ENCODE measurements at places on chromosomes 16 and 17.
A peak's percentile ranks its signal among the peaks of the same experiment; 100 is the strongest.

DNA sequence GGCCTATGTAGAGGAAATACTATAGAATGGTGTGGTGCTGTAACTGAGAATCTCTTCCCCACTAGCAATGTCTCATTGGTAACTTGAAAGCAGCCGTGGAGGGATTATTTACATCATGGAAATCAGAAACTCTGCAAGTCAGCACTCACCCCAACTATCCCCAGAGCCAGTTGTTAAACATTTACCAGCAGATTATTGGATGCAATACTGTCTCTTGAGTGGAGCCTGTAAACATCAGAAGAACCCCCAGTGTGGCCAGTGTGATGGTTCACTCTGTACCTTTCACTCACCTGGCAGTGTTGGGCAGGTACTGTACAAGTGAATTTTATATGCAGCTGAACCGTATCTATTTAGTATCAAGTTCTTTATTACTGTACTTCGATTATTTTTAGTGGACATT, 299.8 kb upstream of the SALL1 start:
- no peak for DNase-seq

- DNase-seq: no peak
Observed at GRCh38 chr17:43931062-43931571, 11.2 kb downstream of the PPY start.

GRCh38 chr16:21159281-21159951, 942 bp downstream of the LDAF1 start:
- DNase-seq: peak; percentile 39

DNA sequence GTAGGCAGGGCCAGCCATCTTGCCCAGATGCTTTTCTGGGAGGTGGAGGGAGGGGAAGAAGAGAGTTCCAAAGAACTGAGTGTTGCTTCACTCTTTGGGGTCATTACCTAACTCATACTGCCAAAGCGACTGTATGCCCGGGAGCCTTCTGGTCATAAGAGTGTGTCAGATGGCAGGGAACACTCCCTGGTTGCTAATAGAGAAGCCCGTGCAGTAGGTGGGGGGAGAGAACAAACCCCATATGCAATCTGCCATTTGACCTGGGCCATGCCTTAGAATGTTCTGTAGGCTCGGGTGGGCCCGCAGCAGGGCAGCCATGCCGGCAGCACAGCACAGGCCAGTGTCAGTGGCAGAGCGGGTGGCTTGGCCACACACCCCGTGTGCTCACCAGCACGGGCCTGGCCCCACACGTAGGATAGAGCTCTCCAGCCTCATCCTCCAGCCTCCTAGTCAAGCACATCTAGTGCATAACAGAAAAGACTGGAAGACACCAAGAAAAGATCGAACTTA, 120.5 kb downstream of the SOCS1 start:
- DNase-seq: peak; percentile 75

GRCh38 chr17:21275047-21275578, 9.4 kb upstream of the MAP2K3 start:
- DNase-seq: peak; percentile 46

DNA sequence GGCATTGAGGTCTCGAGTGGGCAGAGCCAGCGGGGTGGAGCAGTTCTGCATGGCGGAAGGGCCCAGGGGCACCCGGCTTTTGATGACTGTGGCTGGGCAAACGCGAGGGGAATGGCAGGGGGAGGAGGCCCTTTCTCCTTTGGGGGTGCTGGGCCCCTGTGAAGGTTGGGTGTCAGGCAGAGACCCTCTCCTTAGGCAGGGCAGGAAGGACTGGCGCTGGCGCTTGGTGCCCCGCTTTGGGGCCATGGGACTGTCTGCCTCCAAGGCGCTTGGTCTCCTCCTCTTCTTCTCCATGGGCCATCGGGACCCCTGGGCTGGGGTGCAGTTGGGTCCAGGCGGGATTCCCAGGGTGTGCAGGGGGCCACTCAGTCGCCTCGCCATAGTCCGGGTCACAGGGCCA, 12.8 kb upstream of the GFAP start:
- no peak for DNase-seq

DNA sequence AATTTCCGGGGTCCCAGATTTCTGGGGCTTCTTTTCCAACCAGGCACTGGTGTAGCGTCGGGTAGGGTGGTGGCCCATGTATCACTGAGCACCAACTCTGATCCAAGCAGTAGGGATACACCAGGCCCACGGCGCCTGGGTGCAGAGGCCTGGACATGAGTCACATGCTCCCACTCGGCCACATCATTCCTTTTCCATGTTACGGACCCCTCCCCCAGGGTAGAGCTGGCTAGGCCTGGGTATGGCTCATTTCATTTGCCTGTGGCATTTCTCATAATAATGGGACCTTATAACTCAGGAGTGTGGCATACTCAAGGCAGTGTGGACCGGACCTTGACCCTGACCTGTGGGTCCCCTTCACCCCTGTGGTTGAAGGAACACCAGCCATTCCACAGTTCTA, 18.0 kb upstream of the NDRG4 start:
- no peak for DNase-seq

- DNase-seq: no peak
Observed at GRCh38 chr17:50055426-50056216, at the start of gene ITGA3. TSS of gene ITGA3 (plus strand) at chr17:50056110. CDS start at chr17:50056440, 330 bp downstream.

DNA sequence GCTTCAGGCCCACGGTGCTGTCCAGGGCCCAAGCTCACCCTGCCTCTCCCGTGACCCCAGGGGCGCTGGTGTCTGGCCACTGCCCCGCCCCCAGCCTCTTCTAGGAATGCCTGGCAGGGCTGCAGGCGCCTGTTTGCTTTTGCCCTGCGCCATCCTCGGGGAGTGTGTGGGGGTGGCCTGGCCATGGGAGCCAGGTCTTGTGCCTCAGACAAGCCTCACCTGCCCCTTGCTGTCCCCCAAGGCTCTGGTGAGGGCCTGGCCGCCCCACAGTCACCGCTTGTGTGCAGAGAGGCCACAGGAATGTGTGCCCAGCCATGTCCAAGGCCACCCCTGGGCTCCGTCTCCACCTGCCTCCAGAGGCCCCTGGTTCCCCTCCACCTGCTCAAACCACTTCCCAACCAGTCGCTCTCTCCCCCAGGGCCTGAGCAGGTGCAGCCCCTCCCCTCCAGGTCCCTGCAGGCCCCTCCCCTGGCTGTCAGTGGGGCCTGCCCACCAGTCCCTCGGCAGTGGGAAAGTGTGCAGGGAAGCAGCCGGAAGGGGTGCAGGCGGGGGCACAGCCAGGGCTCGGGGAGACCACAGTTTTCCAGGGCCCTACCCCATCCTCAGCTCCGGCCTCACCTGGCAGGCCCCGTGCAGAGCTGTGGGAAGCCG, 841 bp upstream of the IGFALS start:
- no peak for DNase-seq

DNA sequence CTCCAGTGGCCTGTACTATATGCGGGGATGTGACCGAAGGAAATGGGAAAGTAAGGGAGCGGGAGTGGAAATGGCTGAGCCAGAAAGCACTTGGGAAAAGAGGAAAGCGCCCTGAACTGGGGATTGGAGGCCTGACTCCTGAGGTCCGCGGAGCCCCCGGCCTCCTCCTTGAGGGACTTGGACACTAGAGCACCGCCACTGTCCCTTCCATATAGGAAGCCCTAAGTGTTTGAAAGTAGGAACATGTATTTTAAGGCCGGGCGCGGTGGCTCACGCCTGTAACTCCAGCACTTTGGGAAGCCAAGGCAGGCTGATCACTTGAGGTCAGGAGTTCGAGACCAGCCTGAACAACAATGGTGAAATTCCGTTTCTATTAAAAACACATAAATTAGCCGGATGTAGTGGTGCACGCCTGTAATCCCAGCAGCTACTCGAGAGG, 530 bp upstream of the ZDHHC7 start:
- DNase-seq: no peak

GRCh38 chr16:81755915-81756614, 23.0 kb upstream of the PLCG2 start:
- DNase-seq: peak; percentile 89

GRCh38 chr17:37392024-37392590, 14.5 kb downstream of the ACACA start:
- no peak for DNase-seq

DNA sequence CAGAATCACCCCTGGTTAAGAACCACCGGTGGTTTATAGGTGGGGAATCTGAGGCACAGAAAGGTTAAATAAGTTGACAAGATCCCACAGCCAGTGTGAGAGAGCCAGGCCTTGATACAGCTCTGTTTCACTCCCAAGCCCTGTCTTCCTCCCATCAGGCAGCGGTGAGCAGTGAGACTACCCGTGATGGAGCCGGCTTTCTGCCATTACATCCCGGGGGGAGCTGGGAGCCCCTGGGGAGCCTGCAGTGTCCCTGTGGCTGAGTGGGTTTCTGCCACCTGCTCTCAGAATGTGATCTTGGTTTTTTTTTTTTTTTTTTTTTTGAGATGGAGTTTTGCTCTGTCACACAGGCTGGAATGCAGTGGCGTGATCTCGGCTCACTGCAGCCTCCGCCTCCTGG, 66.4 kb downstream of the ABCC1 start:
- no peak for DNase-seq

DNA sequence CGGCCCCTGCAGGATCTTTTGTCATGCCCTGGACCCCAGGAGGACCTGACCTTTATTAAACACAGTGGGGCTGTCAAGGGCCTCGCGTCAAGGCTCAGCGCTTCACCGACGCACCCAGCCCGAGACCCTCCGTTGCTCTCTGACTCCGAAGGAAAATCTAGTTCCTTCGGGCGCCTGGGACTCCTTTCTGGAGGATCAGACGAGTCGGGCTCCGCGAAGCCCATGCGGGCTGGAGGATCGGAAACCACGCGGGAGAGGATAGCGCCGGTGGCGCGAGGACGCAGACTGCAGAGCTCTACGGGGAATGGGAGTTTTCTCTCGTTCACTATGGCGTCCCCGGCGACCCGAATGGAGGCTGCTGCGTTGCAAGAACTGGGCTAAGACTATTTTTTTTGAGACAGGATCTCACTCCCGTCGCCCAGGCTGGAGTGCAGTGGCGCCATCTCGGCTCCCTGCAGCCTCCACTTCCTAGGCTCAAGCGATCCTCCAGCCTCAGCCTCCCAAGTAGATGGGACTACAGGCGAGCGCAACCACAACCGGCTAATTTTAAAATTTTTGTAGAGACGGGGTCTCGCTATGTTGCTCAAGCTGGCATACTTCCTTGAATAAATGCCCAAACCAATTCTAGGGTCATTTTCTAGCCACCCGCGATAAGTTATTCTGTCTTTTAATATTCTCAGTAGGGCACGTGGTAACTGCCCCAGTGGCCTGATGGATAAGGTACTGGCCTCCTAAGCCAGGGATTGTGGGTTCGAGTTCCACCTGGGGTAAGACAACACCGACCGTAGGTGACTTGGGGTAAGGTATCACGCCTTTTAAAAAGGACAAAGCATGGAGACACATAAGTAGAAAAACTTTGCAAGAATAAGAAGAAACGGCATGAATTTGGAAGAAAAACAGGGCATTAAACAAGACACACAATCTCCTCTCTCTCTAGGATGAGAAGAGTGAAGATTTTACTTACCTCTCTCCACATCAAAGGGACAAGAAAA, 5.5 kb downstream of the OR1F1 start:
- DNase-seq: no peak

- DNase-seq: no peak
Observed at GRCh38 chr17:78365561-78366108, 5.8 kb upstream of the SOCS3 start.

DNA sequence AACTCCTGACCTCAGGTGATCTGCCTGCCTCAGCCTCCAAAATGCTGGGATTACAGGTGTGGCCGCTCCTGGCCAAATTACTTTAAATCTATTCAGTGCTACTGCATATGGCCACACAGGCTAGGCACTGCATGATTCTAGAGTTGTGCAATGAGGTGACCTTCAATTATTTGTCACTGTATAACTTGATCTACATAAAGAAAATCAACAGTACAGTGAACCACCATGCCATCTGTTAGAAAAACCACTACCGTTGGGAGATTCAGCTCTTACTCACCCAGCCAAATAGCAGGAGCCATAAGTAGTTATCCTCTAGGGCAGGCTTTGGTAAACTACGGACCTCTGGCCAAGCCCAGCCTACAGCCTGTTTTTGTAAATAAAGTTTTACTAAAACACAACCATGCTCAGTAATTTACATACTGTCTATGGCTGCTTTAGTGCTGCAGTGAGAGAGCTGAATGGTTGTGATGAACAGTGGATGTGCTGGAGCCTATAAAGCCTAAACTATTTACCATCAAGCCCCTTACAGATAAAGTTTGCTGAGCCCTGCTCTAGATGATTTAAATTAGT, 40.7 kb upstream of the TANC2 start:
- no peak for DNase-seq

DNA sequence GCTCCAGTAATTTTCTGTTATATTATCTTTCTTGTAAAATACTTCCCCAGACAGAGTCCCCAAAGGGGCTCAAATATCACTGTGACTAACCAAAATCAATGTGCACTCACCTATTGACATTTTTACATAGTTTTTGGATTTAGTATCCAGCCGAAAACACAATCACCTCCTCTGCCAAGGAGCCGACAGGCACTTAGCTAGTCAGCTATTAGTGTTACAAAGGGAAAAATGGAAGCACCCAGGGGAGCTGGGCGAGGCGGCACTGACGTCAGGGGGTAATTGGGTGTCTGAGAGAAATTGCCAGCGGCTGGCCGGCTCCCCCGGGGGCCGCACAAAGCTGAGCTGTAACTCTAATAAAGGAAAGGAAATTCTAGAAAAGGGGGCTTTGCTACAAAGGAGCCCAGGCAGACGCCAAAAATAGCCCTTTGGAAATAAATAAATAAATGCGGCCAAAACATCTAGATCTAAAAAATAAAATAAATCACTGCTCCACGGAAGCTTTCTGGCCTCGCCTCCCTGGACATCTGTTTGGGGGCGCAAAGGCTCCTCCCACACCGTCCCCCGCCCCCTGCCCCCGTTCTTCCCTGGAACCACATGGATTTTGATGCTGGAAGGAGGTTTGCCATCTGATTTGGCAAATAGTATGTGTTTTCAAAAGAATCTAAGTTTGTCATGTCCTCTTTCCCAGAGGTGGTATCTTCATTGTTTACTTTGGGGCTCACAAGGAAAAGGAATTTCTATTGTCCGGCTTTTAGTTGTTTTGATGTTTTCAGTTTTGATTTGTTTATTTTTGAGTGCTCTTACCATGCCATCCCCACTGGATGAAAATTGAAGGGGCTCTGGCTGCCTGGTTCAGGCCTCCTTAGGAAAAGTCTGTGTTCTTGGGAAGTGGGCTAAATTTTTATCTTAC, 156.7 kb downstream of the ZNF423 start:
- DNase-seq: no peak

DNA sequence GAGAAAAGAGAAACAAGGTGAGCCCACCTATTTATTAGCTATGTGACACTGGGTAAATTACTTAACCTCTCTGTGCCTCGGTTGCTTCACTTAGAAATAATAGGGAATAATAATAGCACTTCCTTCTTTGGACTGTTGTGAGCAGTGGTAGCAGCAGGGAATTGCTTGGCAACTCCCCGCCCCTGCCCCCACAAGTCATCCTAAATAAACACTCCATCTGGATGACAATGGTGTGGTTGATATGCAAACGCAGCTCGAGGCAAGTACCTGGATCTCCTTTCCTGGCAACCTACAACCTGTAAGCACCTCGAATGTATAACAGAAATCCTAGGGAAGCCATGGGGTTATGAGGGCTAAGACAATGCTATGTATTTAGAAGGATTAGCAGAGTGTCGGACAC, 9.1 kb downstream of the TEKT3 start:
- no peak for DNase-seq
